ENCODE measurements at places on chromosomes 2 and 18.
A peak's percentile ranks its signal among the peaks of the same experiment; 100 is the strongest.

- no peaks in the 10 kb centered on the region for H3K4me1 ChIP-seq
- no peaks in the 10 kb centered on the region for H3K36me3 ChIP-seq
- no peak overlapping the region for H3K27ac ChIP-seq
- no peak for DNase-seq
- no peaks in the 10 kb centered on the region for H3K27me3 ChIP-seq
- no peak overlapping the region for H3K4me3 ChIP-seq
These were observed 393.1 kb downstream of the LRP1B start for GRCh38 chr2:141737492-141738255.

DNA sequence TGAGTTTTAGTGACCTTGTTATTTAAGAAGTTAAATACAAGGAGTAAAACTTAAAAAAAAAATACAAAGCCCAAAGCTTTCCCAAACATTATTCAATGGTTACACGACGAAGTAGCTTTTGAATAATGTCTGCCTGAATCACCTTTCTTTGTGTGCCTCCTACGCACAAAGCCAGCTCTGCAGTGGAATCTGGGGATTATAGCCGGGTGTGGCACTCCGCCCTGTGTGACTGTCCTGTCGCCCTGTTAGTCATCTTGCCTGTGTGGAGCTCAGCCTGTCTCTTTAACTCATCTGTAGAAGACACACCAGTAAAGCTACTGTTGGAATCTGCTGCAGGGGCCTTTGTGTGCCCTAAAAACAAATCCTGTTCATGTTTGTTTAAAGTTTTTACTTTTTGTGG, 79.4 kb upstream of the TCF7L1 start:
- DNase-seq = peak; percentile 24
- H3K36me3 ChIP-seq = peaks cover 22% of the 10 kb centered on the region
- peaks cover 18% of the 10 kb centered on the region for H3K4me1 ChIP-seq
- H3K27ac ChIP-seq = no peak overlapping the region

DNA sequence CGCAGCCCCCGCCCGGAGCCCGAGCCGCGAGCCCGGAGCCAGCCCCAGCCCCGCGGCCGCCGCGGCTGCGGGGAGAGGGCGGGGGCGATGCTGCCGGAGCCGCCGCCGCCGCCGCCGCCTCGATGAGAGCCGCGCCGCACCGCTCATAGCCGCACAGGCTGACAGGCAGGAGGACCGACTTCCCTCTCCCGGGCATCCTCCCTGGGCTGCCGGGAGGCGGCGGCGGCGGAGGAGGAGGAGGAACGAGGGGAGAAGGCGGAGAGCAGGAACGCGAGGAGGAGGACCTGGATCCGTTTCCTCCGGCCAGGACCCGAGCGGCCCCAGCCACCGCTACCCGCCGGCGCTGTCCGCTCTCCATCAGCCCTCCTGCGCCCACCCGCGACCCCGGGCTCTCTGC, 370 bp downstream of the KLHL29 start:
- peaks cover 24% of the 10 kb centered on the region for H3K4me1 ChIP-seq
- no peak overlapping the region for H3K27ac ChIP-seq
- peak overlapping the region; percentile 33 for H3K4me3 ChIP-seq
- peak; percentile 23 for DNase-seq
- H3K27me3 ChIP-seq = peaks cover 60% of the 10 kb centered on the region
- no peaks in the 10 kb centered on the region for H3K36me3 ChIP-seq

- DNase-seq = no peak
- H3K36me3 ChIP-seq = no peaks in the 10 kb centered on the region
- H3K4me1 ChIP-seq = no peaks in the 10 kb centered on the region
- H3K4me3 ChIP-seq = no peak overlapping the region
- H3K27ac ChIP-seq = no peak overlapping the region
- H3K27me3 ChIP-seq = peaks cover 3% of the 10 kb centered on the region
These were observed 2108.8 kb upstream of the PIK3C3 start for GRCh38 chr18:39846265-39846664.

DNA sequence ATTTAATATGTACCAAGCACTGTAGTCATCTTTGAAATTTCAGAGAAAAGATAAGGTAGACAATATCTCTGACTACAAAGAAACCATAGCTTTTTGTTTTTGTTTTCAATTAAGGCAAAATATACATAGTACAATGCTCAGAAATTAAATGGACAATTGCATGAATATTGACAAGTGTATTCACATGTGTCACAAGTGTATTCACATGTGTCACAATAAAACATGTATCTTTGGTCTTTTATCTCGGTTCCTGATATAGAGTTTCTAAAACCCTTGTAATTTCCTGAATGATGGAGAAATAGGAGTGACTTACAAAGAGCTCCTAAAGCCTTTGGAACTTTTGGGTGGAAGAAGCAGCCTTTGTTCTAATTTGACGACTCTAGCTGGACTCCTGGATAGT, 756.4 kb downstream of the EPHA4 start:
- no peak for DNase-seq
- H3K4me1 ChIP-seq = no peaks in the 10 kb centered on the region
- H3K27ac ChIP-seq = no peak overlapping the region
- H3K4me3 ChIP-seq = no peak overlapping the region

DNA sequence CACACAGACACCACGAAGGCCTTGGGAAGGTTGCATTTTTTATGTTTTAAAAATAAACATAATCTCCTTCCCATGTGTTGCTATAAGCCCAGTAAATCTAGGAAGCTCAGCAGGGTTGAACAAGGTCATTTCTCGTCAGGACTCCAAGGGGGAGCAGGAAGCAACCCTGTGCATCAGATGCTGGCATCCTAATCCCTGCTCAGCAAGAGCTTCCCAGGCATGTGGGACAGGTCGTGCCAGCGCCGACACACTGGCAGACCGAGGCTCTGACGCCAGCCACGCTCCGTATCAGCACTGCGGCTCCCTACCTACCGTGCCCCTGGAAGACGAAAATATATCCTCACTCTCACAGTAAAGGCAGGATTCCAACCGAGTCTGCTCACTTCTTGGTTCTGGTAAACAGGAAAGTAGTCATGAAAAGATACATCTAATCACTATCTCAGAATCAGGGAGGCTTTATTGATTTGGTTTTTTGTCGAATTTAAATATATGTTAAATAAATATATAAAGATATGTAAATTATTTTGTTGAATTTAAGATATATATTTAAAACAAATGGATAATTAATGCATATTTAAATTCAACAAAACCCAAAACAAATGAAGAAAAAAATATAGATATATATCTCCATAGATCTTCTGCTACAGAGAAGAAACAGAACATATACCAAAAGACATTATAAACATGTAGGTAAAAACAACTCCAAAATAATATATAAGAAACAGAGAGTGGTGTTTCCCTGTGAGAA, 61.4 kb downstream of the TXNL1 start:
- no peak overlapping the region for H3K27ac ChIP-seq
- no peaks in the 10 kb centered on the region for H3K36me3 ChIP-seq
- DNase-seq = no peak

DNA sequence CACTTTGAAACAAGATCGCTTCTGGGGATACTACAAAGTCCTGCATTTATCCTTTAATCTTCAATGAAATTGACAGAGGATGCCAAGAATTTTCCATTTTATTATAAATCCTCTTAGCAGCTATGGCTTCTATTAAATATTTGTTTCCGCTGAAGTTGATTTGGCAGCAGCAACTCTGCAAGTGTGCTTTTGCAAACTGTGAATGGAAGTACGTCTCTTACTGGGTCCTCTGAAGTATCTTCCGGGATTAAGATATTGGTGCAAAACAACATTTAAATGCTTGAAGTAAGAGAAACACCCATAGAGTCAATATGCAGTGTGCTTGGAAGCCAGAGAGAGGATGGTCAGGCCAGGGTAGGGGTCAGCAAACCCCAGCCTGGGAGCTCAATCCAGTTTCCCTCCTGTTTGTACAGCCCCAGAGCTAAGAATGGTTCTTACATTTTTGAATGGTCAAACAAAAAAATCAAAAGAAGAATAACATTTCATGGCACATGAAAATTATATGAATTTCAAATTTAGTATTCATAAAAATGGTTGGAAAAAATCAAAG, 13.6 kb downstream of the CCDC68 start:
- DNase-seq = no peak
- H3K27ac ChIP-seq = no peak overlapping the region
- H3K27me3 ChIP-seq = no peaks in the 10 kb centered on the region
- peak overlapping the region; percentile 83 for H3K4me3 ChIP-seq

DNA sequence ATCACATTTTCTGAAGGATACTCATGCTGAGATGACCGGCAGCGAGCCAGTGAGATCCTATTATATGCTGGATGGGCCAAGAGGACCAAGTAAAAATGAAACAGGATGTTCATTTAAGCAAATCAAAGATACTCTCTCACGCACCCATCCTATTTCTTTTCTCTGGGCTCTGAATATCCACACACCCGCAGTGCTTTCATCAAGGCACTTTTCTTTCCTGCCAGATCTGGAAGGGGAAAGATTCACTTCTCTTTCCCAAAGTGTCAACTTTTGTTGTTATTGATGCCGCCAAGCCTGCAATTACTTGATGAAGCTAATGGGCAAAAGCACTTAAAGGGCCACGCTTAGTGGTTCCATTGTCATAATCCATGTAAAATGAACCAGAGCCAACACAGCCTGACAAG, 191.9 kb upstream of the CHAC2 start:
- no peak for DNase-seq
- H3K36me3 ChIP-seq = no peaks in the 10 kb centered on the region
- H3K4me1 ChIP-seq = no peaks in the 10 kb centered on the region
- no peak overlapping the region for H3K4me3 ChIP-seq
- no peak overlapping the region for H3K27ac ChIP-seq
- H3K27me3 ChIP-seq = peaks cover 5% of the 10 kb centered on the region

- H3K27me3 ChIP-seq = no peaks in the 10 kb centered on the region
- H3K4me1 ChIP-seq = no peaks in the 10 kb centered on the region
- no peak overlapping the region for H3K4me3 ChIP-seq
- H3K36me3 ChIP-seq = no peaks in the 10 kb centered on the region
- H3K27ac ChIP-seq = no peak overlapping the region
- DNase-seq = no peak
These were observed 289.0 kb downstream of the CDH2 start for GRCh38 chr18:27887711-27888495.

GRCh38 chr18:183769-184168, 25.4 kb downstream of the USP14 start:
- H3K4me3 ChIP-seq = no peak overlapping the region
- DNase-seq = no peak
- H3K27me3 ChIP-seq = no peaks in the 10 kb centered on the region

GRCh38 chr2:185738679-185739472, at the start of gene FSIP2:
Gene FSIP2, plus strand, starts transcription at chr2:185738804. Its CDS starts 91 bp downstream, at chr2:185738895.
- H3K27me3 ChIP-seq = peaks cover 8% of the 10 kb centered on the region
- H3K36me3 ChIP-seq = peaks cover 2% of the 10 kb centered on the region
- no peaks in the 10 kb centered on the region for H3K4me1 ChIP-seq
- no peak within 1 kb of the TSS for H3K4me3 ChIP-seq

- H3K36me3 ChIP-seq = peaks cover 6% of the 10 kb centered on the region
- no peaks in the 10 kb centered on the region for H3K4me1 ChIP-seq
- no peaks in the 10 kb centered on the region for H3K27me3 ChIP-seq
- no peak overlapping the region for H3K27ac ChIP-seq
These were observed 175.5 kb downstream of the ZNF407 start for GRCh38 chr18:74773171-74773624.

GRCh38 chr2:108935271-108935741, 53.7 kb downstream of the EDAR start:
- H3K4me1 ChIP-seq = peaks cover 20% of the 10 kb centered on the region
- DNase-seq = no peak
- no peaks in the 10 kb centered on the region for H3K27me3 ChIP-seq
- H3K27ac ChIP-seq = no peak overlapping the region

GRCh38 chr2:119914266-119914665, 98.6 kb upstream of the EPB41L5 start:
- peaks cover 2% of the 10 kb centered on the region for H3K4me1 ChIP-seq
- DNase-seq = no peak
- H3K36me3 ChIP-seq = peaks cover 22% of the 10 kb centered on the region
- H3K4me3 ChIP-seq = no peak overlapping the region
- H3K27me3 ChIP-seq = no peaks in the 10 kb centered on the region
- H3K27ac ChIP-seq = no peak overlapping the region
